T-cell (primary cell): ENCODE measurements at places on chromosomes 2 and 18. TPM values are rescaled to one million over a fixed set of nuclear protein-coding genes. Genes with fewer than 3 reads are reported as not detected.
A peak's percentile ranks its signal among the peaks of the same experiment; 100 is the strongest.

RETSAT gene
- 36.3 TPM for total RNA-seq

THSD7B gene
- not detected for total RNA-seq

SPRED2 gene
- total RNA-seq, result 1.2 TPM

LYG2 gene
- not detected for total RNA-seq

HRH4 gene
- 0.43 TPM for total RNA-seq

DNA sequence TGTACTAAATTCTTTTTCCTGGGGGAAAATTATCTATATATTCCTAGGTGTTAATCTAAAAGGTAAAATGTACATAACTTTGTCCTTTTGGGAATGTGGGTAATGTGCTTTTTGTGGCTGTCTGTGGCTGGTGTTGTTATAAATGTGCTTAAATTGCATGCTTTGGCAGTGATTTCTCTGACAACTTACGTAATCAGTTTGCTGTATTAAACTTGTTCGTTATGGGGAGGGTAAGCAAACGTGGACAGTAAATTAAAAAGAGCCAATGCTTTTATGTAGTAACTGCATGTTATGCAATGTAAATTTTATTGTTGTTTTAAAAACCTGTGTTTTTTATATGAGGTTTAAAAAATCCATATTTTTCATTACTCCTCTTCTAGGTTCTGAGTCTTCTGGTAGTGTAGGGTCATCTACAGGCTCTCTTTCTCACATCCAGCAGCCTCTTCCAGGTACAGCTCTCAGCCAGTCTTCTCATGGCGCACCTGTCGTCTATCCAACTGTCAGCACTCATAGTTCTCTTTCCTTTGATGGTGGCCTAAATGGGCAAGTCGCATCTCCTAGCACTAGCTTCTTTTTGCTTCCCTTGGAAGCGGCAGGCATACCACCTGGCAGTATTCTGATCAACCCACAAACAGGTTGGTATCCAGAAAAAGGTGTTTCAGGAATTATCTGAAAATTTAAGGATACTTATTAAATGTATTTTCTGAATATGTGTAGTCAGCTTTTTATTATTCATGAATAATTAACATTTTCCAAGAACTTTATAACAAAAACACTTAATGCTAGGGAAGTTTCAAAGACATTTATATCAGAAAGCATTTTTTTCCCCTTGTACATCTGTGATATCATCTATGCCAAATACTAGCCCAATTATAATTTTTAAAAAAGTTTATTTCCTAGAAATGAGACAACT is 100.2 kb upstream of the UBXN4 start:
- no peak for DNase-seq

DNA sequence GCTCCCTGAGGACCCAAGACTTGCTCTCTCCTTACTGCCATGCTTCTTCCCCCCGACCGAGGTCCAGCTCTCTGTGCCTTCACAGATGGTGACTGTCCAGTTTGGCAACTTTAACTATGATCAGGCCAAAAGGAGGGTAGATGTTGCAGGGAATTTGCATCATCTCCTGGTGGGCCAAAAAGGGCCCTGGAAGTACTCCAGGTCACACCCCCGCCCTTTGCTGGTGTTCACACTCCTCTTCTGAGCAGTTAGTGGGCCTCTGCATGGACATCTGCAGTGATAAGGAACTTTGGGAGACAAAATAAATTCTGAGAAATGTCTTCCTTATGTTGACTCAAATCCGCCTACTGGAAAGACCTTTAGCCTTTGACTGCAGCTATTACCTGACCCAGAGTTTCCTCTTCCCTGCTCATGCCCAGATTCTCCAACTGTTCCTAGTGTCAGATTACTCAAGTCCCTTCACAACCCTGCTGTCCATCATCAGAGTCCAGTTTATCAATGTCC is 234.4 kb downstream of the LOXHD1 start:
- DNase-seq, result no peak

DNA sequence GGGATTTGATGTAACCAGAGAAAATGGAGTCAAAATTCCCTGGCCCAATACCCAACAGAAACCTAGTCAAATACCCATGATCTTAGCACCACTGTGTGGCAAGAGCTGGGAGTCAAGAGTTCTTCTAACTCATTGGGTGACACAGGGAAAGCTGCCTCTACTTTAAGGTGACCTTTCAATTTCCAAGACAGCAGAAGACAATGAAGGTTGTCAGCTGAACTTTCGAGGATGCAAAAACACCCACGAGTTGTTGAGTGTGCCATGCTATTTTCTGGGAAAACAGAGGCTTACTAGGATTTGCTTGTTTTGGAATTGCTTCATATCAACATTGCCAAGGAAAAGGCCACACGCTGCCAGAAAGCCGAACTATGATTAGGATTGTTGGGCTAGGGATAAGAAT is 61.6 kb upstream of the CYRIA start:
- no peak for DNase-seq

GRCh38 chr2:164896634-164897355 is 55.2 kb upstream of the COBLL1 start:
- no peak for DNase-seq

DNA sequence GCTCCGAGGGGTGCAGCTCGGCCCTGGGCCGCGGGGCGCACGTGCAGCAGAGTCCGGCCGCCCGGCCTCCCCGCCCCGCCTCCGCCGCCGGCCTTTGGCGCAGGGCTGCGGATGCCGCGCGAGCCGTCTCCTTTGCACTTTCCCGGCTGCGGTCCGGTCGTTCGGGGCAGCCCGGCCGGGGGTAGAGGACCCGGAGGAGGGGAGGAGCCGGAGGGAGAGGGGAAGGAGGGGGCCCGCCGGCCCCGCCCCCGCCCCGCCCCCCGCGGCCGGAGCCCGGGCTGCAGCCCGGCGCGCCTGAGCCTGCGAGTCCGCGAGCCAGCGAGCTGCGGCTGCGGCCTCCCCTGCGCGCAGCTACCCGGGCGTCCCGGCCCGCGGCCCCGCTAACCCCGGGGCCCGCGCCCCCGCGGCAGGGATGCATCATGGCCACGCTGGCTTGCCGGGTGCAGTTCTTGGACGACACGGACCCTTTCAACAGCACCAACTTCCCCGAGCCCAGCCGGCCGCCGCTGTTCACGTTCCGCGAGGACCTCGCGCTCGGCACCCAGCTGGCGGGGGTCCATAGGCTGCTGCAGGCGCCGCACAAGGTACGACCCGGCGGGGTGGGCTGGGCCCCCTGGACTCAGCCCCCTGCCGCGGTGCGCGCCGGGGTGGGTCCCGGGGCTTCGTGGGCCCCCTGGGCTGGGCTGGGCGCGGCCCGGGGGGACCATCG is at the start of gene FHOD3:
Gene FHOD3 (plus strand): TSS at position 297 of the 709 bp plus-strand sequence. CDS start 123 bp downstream, at position 420.
- no peak for DNase-seq

DNA sequence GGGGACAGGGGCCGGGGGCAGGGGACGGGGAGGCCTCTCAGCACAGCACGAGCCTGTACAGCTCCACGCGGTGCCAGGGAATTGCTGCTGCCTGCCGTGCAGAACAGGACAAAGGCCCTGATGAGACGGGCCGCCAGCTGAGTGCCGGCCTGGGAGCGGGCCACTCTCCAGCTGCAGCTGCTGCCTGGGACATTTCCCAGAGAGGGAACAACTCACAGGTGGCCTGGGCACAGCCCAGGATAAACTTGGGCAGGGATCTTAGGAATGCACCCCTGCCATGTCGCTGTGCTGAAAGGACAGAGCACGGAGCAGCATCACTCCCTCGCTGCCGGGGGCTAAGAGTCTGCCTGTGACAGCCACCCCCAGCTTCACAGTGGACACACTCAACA is 38.8 kb downstream of the CENPO start:
- DNase-seq, result no peak

GRCh38 chr18:61597316-61597715 is 264.1 kb downstream of the CDH20 start:
- DNase-seq, result no peak

DNA sequence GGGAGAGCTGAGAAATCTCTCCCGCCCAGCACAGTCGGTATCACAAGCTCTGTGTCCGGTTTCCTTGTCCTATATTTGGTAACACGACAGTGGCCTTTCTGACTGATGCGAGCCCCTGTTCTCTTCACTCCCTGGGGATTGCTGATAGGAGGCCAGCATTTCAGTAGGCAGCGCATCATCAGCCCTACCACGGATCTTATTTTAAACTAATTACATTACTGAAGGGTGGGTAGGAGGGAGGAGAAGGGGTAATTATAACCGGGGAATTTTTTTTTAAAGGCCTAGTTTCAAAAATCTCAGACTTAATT is 125.6 kb upstream of the LGALSL start:
- no peak for DNase-seq

DNA sequence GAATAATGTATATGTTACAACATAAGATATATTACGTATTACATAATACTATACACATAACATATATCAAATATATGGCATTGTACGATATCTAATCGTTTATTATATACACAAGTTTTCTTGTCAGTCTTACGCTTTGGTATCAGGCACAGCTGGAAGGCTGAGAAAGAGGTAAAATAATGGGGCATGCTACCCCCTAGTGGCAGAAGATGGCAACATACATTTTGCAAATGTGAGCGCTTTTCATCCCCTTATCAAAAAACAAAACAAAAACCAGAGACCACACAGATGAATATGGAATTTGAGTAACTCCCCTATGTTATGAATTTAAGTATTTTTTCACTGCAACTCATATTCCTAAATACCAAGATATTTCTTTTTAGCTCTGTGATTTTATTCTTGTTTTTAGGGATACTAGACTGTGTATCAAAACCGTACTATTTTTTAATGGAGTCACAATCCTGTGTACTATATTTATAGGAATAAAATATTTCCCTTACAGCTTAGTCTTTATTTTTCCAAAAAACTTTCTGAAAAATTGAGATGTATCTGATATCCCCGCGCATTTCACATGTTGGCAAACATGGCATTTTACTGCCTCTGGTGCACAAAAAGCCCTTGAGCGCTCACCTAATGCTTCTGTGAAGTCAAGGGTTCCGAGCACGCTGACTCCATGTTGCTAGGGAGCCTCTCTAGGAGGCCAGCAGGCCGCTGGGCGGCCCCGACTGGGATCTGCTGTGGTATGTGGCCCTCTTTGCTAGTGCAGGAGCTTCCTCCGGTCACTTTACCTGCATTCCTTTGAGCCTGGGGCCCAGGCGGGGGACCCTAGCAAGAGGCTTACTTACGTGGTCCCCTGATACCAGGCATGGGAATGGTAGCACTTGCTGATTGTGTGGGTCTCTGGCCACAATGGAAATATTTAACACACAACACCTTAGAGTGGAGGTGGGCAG is 62.5 kb downstream of the SLC4A3 start:
- DNase-seq, result peak; percentile 21

- DNase-seq, result peak; percentile 63
Observed at GRCh38 chr2:38959938-38960608, 70.4 kb downstream of the ARHGEF33 start.

DNA sequence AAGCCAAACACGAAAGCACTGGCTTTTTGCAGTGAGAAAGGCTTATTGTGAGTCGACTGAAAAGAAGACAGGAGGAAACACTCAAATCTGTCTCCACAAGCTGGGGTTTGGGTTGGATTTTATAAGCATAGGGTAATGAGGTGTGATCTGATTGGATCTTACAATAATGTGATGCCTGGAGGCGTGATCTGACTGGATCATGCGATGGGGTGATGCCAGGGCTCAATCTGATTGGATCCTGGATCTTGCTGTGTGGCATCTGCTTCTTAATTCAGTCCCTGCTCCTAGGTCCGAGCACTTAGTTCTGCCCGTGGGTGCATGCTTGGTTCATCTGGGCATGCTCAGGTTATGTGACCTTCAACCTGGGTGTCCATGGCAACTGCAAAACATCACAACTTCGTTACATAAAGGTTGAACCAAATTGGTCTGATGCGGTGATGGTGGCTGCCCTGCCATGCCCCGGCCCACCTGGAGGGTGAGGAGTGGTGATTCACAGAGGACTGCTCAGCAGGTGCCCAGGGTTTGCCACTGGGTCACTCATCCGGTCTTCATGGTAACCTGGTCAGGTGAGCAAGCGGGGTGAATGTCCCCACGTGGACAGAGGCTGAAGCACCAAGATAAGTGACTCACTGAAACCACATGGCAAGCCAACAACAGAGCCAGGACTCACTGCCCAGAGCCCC is 111.0 kb downstream of the KCNF1 start:
- DNase-seq, result no peak

GRCh38 chr18:13500227-13500865 is 226.0 kb downstream of the FAM210A start:
- no peak for DNase-seq

DNA sequence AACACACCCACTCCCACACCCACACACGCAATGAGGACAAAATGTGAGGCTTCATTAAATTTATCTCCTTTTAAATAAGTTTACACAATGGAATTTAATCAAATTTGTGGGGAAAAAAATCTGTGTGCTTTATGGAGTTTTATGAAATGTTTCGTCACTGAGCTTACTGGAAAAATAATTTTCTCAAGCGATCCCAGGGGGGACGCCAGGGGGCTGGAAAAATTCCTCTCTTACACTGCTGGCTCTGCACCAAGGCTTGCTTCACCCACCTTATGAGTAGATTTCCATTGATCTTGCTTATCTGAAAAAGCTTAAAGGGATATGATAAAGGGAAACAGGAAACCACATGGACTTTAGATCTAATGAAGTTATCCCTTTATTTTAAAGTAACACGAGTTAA is 95.5 kb downstream of the CABYR start:
- DNase-seq, result no peak

GRCh38 chr2:47429795-47430194 is 26.8 kb downstream of the MSH2 start:
- DNase-seq, result no peak

- DNase-seq, result no peak
Observed at GRCh38 chr2:128513116-128513960, 194.7 kb upstream of the HS6ST1 start.

DNA sequence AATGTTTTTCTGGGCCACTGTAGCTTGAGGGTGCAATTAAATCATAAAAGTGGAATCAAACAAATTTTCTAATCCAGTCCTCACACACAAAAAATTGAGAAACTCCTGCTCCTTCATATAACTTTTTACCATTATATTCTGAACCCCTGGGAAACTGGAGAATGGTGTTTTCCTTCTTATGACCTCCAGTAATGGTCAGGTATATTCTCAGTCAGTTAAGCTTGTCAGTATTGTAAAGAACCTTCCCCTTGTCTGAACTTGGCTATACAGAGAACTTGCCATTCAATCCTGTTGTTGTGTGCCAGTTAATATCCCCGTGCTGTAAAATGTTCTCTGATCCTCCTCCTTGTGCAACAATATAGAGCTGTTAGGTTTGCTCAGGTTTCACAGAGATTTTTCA is 39.5 kb downstream of the ZNF804A start:
- DNase-seq, result no peak

- DNase-seq, result no peak
Observed at GRCh38 chr2:207423886-207424285, 105.9 kb upstream of the CREB1 start.

DNA sequence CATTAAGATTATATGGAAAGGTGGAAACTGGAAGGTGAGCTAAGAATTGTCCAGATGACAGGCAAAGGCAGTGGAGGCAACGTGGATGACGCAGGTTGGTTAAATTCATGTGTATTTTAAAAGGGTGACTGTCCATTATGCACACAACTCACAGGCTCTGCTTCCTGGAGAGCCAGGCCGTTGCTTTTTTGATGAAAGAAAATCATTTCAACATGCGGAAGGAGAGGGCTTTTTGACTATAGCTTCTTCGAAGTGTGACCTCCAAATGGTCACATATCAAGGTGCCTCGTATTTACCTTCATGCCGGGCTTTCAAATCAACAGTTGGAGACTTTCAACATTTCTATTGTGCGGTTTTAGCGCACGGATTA is 126.7 kb downstream of the MYCN start:
- DNase-seq, result no peak

GRCh38 chr18:3345885-3346284 is 84.0 kb downstream of the MYL12B start:
- DNase-seq, result no peak
